Activated CD4-positive, alpha-beta T cell treated with anti-CD3 and anti-CD28 coated beads for 1 hour (primary cell): ENCODE measurements at places on chromosomes 12 and 14.

DNA sequence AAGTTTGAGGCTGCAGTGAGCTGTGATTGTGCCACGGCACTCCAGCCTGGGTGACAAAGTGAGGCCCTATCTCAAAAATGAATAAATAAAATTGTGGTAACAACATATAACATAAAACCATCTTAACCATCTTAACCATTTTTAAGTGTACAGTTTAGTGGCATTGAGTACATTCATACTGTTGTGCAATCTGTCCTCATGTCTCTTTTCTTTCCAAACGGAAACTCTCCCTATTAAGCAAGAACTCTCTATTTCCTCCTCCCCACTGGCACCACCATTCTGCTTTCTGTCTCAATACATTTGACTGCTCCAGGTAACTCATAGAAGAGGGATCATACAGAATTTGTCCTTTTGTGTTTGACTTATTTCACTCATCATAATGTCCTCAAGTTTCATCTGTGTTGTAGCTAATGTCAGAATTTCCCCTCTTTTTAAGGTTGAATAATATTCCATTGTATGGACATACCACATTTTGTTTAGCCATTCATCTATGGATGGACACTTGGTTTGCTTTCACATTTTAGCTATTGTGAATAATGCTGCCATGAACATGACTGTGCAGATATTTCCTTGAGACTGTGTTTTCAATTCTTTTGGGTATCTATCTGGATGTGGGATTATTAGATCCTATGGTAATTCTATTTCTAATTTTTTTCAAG, 4.4 kb upstream of the MARK3 start:
- DNase-seq = no peak

DNA sequence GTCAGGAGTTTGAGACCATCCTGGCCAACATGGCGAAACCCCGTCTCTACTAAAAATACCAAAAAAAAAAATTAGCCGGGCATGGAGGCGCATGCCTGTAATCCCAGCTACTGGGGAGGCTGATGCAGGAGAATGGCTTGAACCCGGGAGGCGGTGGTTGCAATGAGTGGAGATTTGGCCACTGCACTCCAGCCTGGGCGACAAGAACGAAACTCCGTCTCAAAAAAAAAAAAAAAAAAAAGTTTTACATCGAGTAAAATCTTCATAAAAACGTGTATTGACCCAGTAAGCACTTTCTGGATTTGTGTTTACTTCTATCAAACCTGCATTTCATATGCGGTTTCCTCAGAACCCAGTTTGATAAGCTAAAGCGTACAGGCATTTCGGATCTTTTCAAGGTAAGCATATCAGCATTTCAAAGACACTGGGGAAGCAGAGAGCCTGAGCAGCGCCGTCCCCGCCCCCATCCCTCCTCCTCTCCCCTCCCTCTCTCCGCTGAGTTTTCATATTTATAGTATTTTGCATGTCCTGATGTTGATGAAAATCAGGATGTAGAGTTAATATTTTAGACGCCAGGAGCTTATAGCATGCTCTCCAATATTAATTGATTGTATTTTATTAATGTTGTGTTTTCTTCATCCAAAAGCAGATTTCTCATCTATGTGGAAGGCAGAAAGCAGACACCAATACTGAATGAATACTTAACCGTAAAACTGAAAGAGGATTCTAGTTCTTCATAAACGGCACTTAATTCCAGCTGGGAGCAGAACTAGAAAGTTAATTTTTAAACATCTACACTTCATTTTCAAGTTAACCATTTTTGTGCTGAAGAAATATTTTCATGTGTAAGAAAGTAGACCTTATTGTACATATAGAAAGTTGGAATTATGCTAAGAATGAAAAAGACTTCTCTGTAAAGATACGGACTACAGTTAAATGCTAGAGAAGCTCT, 9.2 kb upstream of the HIP1R start:
- DNase-seq = no peak

- no peak for DNase-seq
Observed at GRCh38 chr14:50479041-50479440, 53.3 kb downstream of the MAP4K5 start.

GRCh38 chr12:132717531-132718387, 7.1 kb downstream of the PGAM5 start:
- DNase-seq = no peak

DNA sequence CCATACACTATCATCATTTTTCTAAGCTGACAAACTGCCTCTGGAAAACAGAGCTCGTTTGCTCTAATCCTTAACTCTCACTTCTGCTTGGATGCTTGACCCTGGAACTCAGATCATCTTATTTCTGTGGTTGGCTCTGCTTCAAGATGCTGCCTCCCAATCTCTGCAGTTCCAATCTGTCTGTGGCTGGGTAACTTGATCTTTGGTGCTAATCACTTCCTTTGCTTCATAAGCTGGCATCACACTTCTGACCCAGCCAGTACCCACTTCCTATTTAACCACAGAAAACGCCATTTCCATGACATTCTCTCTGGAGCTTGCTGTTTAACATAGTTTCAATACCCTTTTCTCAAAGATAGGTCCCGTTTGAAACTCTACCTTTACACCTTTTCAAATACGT, 254.2 kb downstream of the ACSS3 start:
- DNase-seq = no peak

- DNase-seq = no peak
Observed at GRCh38 chr12:59041241-59042121, 121.2 kb upstream of the LRIG3 start.

DNA sequence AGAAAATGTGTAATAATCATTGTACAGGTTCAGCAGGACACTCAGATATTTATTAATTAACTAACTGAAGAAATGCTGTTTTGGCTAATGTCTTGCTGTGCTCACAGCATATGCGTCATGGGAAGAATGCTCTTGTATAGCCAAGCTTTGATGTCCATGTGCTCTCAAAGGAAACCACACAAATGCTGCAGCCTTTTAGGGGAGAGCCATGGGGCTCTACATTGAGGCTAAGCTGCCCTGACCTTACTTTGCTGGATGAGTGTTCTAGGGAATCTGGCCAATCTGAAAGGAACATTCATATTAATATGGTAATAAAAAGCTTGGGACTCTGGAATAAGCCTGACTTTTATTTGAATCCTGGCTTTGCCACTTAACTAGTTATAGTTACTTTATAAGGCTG, 9.5 kb upstream of the CRADD start:
- DNase-seq = no peak

GRCh38 chr14:51884086-51884927, 23.9 kb downstream of the GNG2 start:
- no peak for DNase-seq

GRCh38 chr12:31246470-31246850, 79.5 kb downstream of the SINHCAF start:
- no peak for DNase-seq

DNA sequence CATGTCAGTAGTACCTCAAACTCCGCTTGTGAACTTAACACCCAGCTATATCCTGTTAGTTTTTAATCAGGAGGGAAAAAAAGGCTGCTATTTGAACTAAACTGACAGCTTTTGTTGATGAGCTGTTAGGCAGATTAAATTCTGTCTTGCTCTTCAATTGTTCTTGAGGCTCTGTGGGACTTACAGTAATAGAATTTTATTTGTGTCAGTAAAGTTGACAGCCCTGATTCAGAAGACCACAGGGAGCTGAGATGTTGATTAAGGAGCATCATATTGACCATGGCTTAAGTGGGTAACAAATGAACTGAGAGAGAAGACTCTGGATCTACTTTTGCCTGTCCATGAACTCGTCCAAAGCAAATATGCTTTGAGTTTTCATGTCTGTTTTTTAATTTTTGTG, 622.9 kb downstream of the DIO2 start:
- DNase-seq = no peak

DNA sequence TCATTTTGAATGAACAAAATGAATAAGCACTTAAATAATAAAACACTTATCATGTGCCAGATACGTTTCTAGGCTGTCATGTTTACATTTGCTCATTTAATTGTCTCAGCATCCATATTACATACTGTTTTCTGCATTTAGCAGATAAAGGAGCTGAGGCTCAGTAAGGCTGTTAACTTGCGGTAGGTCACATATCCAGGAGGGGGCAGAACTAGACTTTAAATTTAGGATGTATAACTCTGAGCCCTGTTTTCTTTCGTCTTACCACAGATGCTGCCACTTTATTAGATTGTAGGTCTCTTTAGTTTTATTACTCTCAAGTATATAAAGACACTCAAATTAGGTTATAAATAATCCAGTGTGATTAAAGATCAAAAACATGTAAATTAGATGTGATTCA, 17.7 kb downstream of the IRAK4 start:
- DNase-seq = no peak

- no peak for DNase-seq
Observed at GRCh38 chr12:57519796-57520052, 590 bp downstream of the DDIT3 start.

GRCh38 chr12:118334939-118335567, 37.7 kb downstream of the TAOK3 start:
- DNase-seq = no peak

- peak; percentile 79 for DNase-seq
Observed at GRCh38 chr14:104800015-104800770, 708 bp upstream of the ZBTB42 start.

GRCh38 chr12:122880155-122880667, 15.7 kb downstream of the VPS37B start:
- no peak for DNase-seq

DNA sequence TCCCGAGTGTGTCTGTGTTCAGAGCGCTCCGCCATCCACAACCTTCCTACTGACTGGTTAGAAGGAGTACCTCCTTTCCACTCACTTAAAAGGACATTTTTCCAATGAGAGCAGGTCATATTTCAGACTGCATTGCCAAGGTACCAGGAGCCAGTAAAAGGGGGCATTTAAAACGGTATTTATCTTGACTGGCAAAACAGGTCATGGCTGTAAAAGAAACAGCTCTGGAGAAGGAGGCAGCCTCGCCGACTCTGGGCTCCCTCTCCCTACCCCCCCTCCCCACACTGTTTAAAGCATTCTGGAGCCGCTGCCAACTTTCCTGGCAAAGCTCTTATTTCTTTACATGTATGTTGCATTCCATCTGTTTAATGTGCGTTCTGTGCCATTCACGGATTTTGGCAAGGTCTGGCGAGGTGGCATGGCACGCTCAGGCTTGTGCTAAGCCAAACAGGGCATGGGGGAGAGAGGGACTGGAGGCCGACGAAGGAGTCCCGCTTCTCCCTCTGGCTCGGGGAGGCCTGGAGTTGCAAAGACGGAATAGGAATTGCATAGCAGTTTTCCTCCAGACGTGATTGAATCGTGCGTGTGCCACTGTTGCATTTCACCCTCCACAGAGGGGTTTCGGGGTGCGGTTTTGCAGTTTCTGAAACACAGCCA, 41.2 kb upstream of the MED13L start:
- DNase-seq = no peak

GRCh38 chr12:96456265-96456974, 33.0 kb upstream of the CFAP54 start:
- DNase-seq = no peak

GRCh38 chr14:72961579-72962335, 35.5 kb downstream of the DCAF4 start:
- no peak for DNase-seq

GRCh38 chr14:100309028-100309737, 2.9 kb upstream of the SLC25A29 start:
- no peak for DNase-seq

GRCh38 chr12:120227233-120228040, 26.5 kb upstream of the RPLP0 start:
- no peak for DNase-seq

DNA sequence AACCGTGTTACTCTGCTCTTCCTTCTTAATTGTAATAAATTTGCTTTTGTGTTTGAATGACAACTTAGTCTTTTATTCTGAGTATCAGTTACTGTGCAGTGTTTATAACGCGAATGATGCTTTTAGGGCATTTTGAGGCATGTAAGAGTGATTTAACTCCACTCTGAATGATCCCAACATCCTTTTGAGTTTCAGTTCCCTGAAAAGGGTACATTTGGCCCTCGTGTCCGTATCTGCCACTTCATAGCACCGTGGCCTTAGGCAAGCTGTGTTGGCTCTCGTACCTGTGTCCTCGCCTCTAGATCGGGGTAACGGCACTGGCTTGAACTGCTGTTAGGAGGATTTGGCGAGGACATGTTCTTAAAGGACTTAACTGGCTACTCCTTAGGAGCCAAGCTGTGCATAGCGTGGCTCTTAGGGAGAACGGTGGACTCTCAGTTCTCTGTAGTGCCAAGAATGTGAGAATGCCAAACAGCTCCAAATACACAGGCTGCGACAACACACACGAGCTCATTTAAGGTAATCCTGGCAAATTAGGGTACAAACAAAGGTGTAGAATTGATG, 92.0 kb downstream of the PPP2R5C start:
- no peak for DNase-seq

GRCh38 chr14:96221109-96221650, 16.5 kb downstream of the BDKRB2 start:
- no peak for DNase-seq

- peak; percentile 60 for DNase-seq
Observed at GRCh38 chr14:90820958-90821357, 4.7 kb upstream of the TTC7B start.

- no peak for DNase-seq
Observed at GRCh38 chr14:95490138-95490509, 26.3 kb downstream of the SYNE3 start.

DNA sequence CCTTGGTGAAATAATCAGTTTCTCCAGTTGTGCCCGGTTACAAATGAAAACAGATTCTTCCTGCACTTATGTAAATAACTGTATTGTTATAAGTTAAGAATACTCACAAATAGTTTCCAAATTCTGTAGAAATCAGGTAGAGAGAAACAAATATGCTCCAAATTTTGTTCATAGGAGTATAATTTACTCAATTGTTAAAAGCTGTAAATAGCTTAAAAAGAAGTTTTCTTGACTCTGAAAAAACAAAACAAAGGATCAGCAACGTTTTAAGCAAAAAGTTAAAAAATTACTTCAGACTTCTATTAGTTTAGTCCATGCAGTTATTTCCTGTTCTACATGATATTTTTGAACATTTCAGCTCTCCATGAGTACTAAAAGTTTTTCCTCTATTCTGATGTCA, 30.0 kb upstream of the SLC38A4 start:
- DNase-seq = no peak

- DNase-seq = no peak
Observed at GRCh38 chr12:26810330-26810729, 22.7 kb downstream of the ITPR2 start.

- no peak for DNase-seq
Observed at GRCh38 chr14:101869217-101869616, 95.2 kb upstream of the DYNC1H1 start.

GRCh38 chr12:4039931-4040330, 166.7 kb upstream of the PARP11 start:
- no peak for DNase-seq

DNA sequence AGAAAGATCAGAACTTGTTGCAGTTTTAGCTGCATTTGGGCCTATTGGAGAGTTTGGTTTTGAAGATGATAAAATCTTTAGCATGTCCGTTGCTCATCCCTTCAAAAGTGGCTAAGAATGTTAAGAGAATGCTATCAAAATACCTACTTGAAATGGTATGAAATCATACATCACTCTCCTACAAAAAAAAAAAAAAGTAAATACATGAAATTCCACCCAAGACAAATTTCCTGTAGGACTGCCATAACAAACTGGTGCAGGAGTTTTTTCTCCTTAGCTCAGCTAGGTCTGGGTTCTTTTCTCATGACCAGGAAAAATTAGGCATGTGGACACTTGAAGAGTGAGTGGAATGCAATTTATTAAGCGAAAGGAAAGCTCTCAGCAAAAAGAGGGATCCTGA, 15.9 kb upstream of the FAR2 start:
- no peak for DNase-seq

- DNase-seq = no peak
Observed at GRCh38 chr12:117441751-117442150, 80.3 kb upstream of the NOS1 start.
